Activated naive CD4-positive, alpha-beta T cell treated with anti-CD3 and anti-CD28 coated beads, Interleukin-2, amount 10 ng/mL, durations not matched to agents 7 days and 5 days (primary cell): ENCODE measurements at places on chromosomes 3 and 15.

DNA sequence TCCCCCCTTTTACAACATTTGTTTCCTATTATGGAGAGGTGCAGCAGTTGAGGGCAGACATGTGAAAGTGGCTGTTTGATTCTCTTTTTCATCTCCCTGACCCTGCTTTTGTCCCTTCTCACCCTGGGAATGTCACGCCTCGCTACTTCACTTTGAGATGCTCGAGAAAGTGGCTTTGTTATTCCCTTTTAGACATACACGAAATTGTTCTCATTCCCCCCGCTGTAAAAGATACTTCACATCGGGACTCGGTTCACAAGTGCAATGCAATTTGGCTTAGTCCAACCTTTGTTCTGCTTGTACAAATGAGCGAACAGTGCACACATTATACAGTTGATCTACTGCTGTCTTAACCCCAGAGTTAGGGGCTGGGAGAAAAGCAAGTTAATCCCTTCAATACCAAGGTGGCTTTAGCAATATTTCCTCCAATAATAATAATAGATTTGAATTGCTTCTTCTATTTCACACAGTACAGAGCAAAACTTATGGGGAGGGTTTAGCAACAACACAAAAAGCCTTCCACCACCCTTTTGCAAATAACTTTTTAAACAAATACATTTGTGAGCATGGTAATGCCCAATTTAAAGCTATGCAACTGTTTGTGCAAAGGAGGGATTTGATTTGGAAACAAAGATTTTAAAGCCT is 5.7 kb upstream of the FOXB1 start:
- no peak for DNase-seq

DNA sequence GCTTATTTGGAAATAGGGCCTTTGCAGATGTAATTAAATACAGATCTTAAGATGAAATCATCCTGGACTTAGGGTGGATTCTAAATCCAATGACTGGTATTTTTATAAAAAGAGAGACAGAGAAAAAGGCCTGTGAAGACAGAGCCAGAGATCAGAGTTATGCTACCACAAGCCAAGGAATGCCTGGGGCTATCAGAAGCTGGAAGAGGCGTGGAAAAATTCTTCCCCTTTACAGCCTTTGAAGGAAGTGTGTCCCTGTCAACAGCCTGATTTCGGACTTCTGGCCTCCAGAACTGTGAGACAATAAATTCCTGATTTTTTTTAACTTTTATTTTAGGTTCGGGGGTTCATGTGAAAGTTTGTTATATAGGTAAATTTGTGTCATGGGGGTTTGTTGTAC is 154.1 kb upstream of the CADPS start:
- DNase-seq: no peak

- no peak for DNase-seq
Observed at GRCh38 chr3:178712247-178712646, 176.0 kb downstream of the KCNMB2 start.

GRCh38 chr3:161454615-161455014 is 42.0 kb upstream of the OTOL1 start:
- DNase-seq: no peak

GRCh38 chr15:69697916-69698315 is 245.3 kb downstream of the RPLP1 start:
- DNase-seq: no peak

DNA sequence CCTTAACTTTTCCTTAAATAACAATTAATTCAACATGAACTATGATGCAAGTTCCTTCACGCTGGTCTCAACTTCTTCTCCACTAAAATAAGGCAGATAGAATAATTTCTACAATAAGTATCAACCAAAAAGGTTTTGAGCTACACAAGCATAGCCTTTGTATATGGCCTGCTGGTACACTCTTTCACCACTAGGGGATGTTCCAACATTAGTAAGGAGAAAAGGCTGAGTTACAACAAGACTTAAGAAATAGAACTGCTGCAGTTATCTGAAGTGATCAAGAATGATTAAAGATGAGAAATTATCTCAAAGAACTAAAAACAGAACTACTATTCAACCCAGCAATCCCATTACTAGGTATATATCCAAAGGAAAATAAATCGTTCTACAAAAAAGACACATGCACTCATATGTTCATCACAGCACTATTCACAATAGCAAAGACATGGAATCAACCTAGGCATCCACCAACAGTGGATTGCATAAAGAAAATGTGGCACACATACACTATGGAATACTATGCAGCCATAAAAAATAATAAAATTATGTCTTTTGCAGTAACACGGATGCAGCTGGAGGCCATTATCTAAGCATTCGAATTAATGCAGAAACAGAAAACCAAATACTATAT is 14.4 kb downstream of the ATP13A3 start:
- DNase-seq: peak; percentile 34

- no peak for DNase-seq
Observed at GRCh38 chr3:46930166-46930944, 46.2 kb downstream of the CCDC12 start.

DNA sequence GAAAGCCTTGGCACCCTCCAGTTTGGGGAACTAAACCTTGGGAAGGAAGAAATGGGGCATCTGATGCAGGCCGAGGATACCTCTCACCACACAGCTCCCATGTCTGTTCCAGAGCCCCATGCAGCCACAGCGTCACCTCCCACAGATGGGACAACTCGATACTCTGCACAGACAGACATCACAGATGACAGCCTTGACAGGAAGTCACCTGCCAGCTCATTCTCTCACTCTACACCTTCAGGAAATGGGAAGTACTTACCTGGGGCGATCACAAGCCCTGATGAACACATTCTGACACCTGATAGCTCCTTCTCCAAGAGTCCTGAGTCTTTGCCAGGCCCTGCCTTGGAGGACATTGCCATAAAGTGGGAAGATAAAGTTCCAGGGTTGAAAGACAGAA is 7.7 kb downstream of the MAP1A start:
- DNase-seq: no peak

DNA sequence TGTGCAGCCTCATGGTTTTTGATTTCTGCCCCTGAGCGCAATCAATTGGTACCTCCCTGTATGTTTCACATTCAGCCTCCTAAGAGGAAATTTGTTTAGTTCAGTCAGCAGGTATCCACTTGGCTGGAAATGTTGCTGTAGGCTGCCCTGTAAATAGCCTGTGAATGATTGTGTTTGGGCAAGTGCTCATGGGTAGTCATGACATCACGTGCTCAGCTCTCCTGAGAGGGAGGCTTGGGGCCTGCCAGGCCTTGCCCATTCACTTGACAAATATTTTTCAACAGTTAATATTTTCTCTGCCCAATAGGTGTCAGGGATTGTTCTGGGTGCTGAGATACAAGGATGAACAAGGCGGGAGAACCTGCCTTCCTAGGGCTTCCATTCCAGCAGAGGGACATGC is 13.3 kb downstream of the HRH1 start:
- DNase-seq: no peak

GRCh38 chr3:79284781-79285180 is 483.0 kb downstream of the ROBO1 start:
- no peak for DNase-seq

- no peak for DNase-seq
Observed at GRCh38 chr15:63223463-63223862, 34.1 kb downstream of the RAB8B start.

DNA sequence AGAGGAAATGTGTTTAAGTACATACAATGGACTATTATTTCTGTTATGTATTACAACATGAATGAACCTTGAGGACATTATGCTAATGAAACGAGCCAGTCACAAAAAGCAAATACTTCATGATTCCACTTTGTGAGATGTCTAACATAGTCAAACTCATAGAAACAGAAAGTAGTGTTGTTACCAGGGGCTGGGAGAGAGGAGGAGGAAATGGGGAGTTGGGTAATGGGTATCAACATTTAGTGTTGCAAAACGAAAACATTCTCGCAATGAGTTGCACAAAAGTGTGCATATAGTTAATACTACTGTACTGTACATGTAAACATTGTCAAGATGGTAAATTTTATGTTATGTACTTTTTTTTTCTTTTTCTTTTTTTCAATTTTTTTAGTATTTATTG is 194.3 kb downstream of the IL5RA start:
- no peak for DNase-seq

DNA sequence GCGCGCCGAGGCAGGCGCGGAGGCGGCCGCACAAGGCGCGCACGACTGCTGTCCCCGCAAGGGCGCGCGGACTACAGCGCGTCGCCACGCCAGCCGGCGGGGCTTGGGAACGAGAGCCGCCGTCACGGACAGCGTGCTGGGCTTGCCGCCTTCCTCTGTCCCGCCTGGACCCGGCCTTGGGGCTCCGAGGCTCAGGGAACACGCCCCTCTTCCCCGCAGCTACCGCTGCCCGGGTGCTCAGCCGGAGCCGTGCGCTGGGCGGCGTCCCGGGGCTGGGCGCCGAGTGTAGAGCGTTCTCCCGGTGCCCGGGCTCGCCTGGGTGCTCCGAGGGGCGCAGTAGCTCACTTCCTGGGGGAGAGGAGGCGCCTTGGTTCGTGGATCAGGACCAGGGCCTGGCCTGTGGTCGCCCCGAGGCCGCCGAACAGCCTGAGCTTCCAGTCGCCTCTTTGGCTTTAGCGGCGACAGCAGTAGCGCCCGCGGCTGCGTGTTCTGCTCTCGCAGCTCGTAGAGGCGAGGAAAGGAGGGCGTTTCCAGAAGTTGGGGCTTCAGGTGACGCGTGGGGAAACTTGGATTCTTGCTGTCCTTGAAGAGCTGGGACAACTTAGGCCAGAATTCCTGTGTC is 226.7 kb upstream of the C2CD4B start:
- peak; percentile 44 for DNase-seq

GRCh38 chr3:191290311-191291025 is 38.7 kb upstream of the CCDC50 start:
- no peak for DNase-seq

- no peak for DNase-seq
Observed at GRCh38 chr15:90315278-90315982, 36.7 kb upstream of the ZNF774 start.

DNA sequence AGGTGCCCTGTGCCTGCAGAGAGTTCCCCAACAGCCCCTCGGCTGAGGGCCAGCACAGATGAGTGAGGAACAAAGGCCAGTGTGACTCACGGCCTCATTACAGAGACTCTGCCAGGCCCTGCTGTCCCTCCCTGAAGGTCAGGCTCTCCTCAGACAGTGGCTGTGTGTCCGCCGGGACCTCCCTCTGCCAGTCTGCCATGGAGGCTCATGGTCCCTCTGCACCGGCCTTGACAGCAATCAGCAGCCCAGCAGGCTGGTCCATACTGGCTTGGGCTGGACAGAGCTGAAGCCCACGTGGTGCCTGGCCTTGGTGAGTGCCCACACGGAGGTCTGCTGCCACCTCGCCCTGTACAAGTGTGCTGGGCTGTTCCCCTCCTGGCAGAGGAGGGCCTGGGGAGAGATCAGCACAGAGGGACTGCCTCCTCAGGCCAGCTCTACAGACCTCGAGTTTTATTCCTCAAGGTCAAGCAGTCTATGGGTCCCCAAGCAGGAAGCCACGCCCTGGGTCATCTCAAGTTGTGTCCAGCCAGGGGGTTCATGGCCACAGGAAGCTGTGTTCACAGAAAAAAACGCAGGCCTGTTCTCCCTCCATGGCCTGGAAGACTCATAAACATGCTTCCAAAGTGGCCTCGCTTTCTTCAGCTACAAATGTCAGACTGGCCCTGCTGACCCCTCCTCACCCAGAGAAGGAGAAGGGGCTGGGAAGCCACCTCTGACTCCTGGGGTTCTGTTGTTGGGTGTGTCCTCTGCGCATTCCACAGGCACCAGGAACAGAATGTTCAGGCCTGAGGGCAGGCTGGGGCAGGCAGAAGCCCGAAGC is 27.0 kb downstream of the SLC41A3 start:
- DNase-seq: no peak

DNA sequence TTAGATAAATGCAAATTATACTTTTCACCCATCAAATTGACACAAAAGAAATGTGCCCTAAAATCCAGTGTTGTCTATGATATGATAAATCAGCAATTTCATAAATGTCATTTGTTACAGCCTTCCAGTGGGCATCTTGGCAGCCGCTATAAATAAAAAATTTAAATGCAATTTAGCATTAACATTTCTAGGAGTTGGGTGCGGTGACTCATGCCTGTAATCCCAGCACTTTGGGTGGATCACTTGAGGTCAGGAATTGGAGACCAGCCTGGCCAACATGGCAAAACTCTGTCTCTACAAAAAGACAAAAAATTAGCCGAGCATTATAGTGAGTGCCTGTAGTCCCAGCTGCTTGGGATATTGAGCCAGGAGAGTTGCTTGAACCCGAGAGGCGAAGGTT is 65.9 kb upstream of the POMGNT2 start:
- no peak for DNase-seq

DNA sequence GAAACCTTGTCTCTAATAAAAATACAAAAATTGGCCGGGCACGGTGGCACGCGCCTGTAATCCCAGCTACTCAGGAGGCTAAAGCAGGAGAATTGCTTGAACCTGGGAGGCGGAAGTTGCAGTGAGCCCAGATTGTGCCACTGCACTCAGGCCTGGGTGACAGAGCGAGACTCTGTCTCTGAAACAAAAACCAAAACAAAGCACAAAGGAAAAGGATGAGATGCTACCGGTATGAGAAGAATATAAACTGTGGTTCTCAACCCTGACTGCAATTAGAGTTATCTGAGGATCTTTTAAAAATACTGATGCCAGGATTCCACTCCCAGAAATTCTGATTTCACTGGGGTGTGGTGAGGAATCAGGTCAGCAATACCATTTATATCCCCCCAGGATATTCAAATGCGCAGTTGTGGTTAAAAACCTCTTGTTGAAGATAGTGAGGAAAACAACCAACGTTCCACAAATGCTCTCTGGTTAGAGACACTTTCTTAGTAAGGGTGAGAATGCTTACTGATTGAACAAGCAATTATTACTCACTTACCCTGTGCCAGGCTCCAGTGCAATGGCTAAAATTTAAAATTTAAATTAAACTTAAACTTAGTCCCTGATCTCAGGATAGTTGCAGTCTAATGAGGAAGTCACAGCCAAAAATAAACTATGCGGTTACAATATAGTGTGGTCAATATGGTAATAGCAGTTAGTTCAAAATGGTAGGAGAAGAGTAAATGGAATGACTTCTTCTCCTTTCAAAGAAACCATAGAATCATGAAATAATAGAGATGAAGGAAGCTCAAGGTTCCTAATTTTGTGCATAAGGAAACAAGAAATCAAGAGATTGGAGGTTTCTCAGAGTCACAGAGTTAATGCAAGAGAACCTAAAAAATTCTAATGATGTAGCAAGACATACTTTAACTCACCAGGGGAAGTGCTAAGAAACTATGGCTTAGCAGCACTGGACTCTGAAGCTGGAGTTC is 109.5 kb downstream of the SSR3 start:
- no peak for DNase-seq

- DNase-seq: no peak
Observed at GRCh38 chr3:100269001-100269400, 8.2 kb downstream of the TBC1D23 start.

DNA sequence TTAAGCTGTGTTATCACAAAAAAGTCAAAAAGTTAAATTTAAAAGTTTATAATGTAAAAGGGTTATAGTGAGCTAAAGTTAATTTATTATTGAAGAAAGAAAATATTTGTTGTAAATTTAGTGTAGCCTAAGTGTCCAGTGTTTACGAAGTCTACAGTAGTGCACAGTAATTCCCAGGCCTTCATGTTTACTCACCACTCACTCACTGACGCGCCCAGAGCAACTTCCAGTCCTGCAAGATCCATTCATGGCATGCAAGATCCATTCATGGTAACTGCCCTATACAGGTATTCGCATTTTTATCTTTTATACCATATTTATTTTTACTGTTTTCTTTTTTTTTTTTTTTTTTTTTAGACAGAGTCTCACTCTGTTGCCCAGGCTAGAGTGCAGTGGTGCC is 69.5 kb downstream of the TPRA1 start:
- DNase-seq: no peak

GRCh38 chr3:2540115-2540514 is 441.4 kb downstream of the CNTN4 start:
- DNase-seq: no peak

GRCh38 chr3:69747511-69748258 is 8.4 kb downstream of the MITF start:
- no peak for DNase-seq

GRCh38 chr15:80550908-80551260 is 144.2 kb upstream of the ABHD17C start:
- no peak for DNase-seq
